ENCODE measurements at places on chromosomes 12 and 14.
A peak's percentile ranks its signal among the peaks of the same experiment; 100 is the strongest.

- no peak for DNase-seq
Observed at GRCh38 chr14:31405599-31406232, 14.6 kb downstream of the HEATR5A start.

DNA sequence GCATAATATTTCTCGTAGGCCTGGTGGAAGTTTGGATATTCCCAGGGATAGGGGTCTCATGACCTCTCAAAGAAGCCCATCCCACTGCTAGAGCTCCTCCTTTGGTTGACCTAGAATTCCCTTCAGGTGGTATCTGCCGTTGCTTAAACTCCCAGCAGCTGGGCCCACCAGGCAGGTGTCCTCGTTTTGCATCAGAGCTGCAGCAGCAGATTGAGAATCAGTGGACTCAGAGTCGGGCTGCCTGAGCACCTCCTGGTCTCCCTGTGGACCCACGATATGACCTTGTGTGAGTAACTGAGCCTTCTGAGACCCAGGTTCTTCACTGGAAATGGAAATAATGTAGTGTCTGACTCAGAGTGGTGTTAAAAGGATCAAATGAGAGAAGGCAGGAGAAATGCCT lies 132.7 kb downstream of the PAPOLA start:
- no peak for DNase-seq

DNA sequence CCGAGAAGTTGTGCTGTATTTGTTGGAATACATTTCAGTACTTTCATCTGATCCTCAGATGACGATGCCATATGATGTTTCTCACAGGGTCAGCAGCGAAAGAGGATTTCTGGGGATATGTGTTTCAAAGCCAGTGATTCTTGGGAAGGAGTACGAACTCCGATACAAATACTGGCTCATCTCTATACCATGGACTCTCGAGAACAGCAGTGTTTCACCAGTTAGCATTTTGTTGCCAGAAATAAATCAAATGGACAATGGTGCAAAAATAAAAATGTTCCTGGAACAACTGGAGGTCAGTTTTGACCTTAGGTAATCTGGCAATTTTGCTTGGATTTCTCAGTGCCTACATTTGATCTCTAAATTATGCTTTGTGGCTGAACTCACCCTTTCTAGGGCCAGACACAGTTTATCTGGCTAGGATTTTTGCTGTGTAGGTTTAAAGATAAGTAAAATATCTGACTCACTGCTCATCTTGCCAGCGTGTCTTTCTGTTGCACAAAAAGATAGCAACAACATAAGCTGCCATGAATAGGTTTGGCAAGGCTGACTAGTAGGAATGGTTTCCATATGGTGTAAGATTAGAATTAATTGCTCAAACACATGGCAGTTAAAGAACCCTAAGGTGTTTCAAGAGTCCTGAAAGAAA lies 11.0 kb upstream of the MGP start:
- DNase-seq, result no peak

DNA sequence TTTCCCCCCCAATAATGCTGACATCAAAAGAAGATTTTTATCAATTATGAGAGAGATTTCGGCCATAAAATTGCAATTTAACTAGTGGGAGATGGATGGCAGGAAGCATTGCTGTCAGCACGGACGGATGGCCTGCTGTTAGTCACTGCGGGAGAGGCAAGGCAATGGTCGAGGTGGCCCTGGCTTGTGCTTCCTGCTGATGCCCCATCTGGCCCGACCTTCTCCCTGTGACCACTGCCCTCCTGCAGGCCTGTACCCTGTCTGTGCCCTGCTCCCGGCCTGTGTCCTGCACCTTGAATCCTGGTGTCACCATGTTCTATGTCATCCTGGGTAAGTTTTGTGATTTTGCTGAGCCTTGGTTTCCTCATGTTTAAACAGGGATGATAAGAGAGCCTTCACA lies 67.6 kb downstream of the ADCK1 start:
- DNase-seq, result no peak

DNA sequence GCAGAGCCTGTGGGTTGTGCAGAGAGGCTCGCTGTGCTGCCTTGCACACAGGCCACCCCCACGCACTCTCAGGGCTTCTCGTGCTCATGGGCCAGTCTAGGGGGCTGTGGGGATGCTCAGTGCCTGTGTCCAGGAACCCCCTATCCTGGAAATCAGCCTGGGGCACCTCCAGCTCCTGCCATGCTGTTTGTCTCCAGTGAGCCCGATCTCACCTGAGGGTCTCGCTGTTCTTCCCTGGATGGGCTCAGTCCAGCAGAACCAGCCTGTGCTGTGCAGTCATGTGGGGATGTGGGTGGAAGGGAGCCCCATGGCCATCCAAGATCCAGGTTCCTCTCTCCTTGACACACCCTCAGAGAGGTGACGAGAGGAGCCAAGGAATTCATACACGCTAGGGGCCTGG lies 26.7 kb downstream of the SERPINA1 start:
- no peak for DNase-seq

GRCh38 chr12:68012712-68013111 lies 23.5 kb downstream of the IFNG-AS1 start:
- DNase-seq, result no peak

GRCh38 chr14:44928793-44929192 lies 33.0 kb downstream of the KLHL28 start:
- no peak for DNase-seq

GRCh38 chr14:58479975-58480374 lies 52.5 kb downstream of the KIAA0586 start:
- peak; percentile 1 for DNase-seq

DNA sequence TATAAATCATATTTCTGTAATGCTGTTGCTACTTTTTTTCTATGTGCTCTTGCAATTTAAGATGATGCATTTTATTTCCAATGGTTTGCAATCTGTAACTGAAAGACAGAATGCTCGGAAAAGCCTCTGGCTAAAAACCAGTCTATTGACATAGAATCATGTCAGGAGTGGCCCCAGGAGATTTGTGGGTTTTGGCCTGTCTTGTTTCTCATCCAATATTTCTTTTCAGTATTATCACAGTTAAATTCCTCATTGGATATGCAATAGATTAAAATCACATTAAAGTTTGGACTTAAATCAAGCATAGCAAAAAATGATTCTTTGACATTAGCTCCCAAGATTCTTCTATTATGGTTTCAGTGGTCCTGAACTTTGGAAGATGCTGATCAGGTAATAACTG lies 19.1 kb upstream of the SLC38A2 start:
- no peak for DNase-seq

- DNase-seq, result no peak
Observed at GRCh38 chr14:69879175-69880043, at the start of gene SMOC1. Gene SMOC1 (plus strand): TSS chr14:69879416. CDS start chr14:69879679, 263 bp downstream.

DNA sequence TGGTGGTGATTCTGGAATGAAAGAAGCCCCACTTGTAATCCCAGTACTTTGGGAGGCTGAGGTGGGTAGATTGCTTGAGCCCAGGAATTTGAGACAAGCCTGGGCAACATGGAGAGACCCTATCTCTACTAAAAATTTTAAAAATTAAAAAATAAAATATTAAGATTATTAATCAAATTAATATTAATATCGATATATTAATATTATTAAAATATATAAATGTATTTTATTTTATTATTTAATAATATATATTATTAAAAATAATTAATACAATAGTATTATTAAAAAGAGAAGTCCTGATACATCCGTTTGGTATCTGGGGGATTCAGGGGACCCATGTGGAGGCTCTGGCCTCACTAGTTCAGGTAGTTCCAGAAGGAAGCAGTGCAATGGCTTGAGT lies 68.7 kb downstream of the FOXN4 start:
- no peak for DNase-seq

- DNase-seq, result no peak
Observed at GRCh38 chr14:25090256-25090655, 40.3 kb upstream of the STXBP6 start.

- DNase-seq, result no peak
Observed at GRCh38 chr14:79369359-79370332, 841.7 kb downstream of the DIO2 start.

GRCh38 chr12:97778111-97778510 lies 315.5 kb downstream of the RMST start:
- no peak for DNase-seq

- no peak for DNase-seq
Observed at GRCh38 chr12:2559931-2560330, 234.8 kb upstream of the FKBP4 start.

- no peak for DNase-seq
Observed at GRCh38 chr12:13116259-13116658, 12.8 kb upstream of the GSG1 start.

GRCh38 chr12:105342464-105342863 lies 12.0 kb downstream of the C12orf75 start:
- DNase-seq, result no peak

GRCh38 chr12:83016218-83016835 lies 329.6 kb downstream of the TMTC2 start:
- no peak for DNase-seq

GRCh38 chr12:109154451-109155438 lies 38.4 kb downstream of the ACACB start:
- DNase-seq, result peak; percentile 78

DNA sequence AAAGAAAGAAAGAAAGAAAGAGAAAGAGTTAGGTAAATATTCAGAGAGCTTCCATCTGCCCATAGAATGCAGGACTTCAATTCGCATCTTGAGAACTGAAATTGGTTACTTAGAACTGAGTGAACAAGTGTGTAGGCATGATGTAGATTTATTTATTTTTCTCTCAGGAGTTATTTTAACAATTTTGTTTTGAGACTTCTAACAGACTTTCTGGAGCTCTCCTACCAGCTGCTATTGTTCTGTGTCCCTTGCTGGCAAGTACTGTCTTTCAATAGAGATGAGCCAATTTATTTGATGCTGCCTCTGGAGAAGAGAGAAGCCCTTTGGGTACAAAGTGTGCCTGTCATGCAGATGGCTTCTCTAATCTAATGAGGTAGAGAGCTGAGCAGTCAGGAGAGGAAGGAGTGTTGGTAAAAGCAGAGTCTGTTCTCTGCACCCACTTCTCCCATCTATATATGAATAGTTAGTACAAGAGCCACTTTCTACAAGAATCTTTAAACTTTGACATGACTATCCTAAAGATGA lies 67.0 kb downstream of the SYT1 start:
- no peak for DNase-seq

DNA sequence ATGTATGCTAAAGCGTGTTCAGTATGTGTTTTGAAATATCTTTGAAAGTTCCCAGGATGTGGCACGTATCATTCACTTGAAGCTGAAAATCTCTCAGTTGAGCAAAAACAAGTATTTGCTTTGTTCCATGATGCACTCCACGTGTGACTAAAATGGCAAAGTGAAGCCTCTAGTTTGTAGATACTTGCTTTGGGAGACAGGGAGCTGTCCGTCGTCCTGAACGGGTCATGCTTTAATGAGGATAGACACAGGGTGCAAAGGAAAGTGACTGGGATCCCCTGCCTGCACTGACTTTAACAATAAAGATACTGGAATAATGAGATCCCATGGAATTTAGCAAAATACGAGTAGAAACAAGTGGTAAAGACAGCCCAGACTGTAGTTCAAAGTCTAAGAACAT lies 991.4 kb downstream of the NRXN3 start:
- no peak for DNase-seq

GRCh38 chr14:29548948-29549370 lies 378.7 kb downstream of the PRKD1 start:
- no peak for DNase-seq

DNA sequence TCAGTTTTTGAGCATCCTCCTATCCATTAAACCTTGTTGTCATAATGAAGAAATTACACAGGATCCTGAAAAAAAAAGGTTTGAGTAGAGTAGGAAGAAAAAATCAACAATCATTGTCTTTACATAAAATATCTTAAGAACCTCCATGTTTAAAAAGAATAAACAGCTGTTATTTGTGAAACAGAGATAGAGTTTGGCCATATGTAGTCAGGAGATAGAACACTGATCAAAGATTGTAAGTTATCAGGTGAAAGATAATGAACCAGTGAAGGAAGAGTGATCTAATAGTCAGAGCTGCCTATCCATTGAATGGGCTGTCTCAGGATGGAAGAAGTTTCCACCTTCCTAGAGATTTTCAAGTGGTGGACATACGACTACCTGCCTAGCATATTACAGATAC lies 397.1 kb downstream of the SOX5 start:
- no peak for DNase-seq

GRCh38 chr14:92414690-92415445 lies 91.9 kb downstream of the SLC24A4 start:
- DNase-seq, result no peak

- no peak for DNase-seq
Observed at GRCh38 chr12:109963743-109964429, 32.3 kb downstream of the GIT2 start.

GRCh38 chr12:3195337-3195736 lies 118.2 kb downstream of the TSPAN9 start:
- no peak for DNase-seq

DNA sequence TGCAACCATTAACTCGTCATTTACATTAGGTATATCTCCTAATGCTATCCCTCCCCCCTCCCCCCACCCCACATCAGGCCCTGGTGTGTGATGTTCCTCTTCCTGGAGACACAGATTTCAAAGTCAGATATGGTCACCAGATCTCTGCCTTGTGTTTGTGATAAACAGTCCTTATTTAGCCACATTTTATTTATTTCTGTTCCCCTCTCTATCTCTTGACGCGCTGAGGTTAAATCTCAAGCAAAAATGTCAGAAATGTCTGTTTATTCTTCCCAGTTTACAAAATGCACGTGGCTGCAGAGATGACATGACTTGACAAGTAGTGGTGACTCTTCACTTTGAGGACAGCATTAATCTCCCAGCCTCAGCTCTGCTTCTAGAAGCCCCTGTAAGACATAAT lies 11.5 kb upstream of the RASSF3 start:
- DNase-seq, result no peak

DNA sequence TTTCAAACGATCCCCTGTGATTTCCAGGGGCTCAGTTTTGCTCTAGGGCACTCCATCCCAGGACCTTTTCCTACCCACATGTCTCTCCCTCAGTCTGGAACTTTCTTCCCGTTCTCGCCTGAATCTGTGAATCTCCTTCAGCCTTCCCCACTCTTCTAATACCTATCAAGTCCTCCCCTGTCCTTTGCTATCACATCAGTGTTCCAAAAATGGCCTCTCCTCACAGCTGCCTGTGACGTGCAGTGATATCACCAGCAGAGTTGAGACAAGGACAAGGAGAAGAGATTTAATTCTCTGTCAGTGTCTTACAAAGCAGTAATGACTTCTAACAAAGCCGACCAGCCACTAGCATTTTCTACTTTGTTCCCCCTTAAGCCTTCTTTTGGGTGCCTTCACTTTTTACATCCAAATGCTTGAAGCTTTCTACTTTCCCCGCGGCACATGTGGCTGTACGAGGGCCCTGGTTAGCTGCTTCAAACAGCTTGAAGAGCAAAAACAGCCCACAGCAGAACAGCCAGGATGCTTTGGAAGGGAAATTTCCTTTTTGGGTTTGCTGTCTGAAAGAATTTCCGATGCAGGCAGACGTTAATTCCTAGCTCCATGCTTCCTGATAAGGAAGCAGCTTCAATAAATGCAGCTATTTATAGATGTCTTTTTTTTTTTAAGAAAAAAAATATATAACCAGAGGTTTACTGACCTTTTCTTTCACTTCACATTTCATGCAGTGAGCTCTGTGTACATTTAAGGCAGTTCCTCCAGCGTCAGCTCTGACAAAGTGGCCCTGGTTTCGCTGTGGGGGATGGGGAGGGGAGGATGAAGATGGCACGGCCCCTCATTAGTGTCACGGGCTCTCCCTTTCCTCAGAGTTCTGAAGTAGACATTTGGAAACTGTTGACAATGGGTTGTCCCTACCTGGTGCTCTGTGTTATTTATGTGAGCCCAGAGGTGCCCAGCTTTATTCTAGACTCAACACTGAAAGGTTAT lies 109.3 kb downstream of the ETV6 start:
- DNase-seq, result peak; percentile 52

GRCh38 chr12:52362118-52362726 lies 5.1 kb downstream of the KRT85 start:
- DNase-seq, result no peak
